ENCODE measurements at places on chromosomes 12 and 14. TPM values are rescaled to one million over a fixed set of nuclear protein-coding genes. Genes with fewer than 3 reads are reported as not detected.

GRCh38 chr14:105283899-105284298 is 16.9 kb downstream of the BRF1 start:
- DNase-seq = no peak

The ACOT4 gene
- total RNA-seq = 1.1 TPM

The LIN7A gene
- 0.12 TPM for total RNA-seq

GRCh38 chr12:49260166-49260565 is 4.7 kb upstream of the TUBA1C start:
- peak; percentile 54 for DNase-seq

- DNase-seq = no peak
Observed at GRCh38 chr14:44830371-44830770, 131.4 kb downstream of the KLHL28 start.

GRCh38 chr14:104865081-104865630 is at the start of gene CEP170B:
TSS of gene CEP170B (plus strand) at chr14:104865268. CDS start at chr14:104868451, 3,183 bp downstream.
- DNase-seq = peak; percentile 58

- DNase-seq = no peak
Observed at GRCh38 chr12:132866251-132866828, 21.1 kb downstream of the CHFR start.

The ADAM20 gene
- 0.34 TPM for total RNA-seq

- peak; percentile 95 for DNase-seq
Observed at GRCh38 chr14:69191340-69192111, at the start of gene EXD2. TSS of gene EXD2 (plus strand) at chr14:69191498. CDS start at chr14:69209471, 17,973 bp downstream.

DNA sequence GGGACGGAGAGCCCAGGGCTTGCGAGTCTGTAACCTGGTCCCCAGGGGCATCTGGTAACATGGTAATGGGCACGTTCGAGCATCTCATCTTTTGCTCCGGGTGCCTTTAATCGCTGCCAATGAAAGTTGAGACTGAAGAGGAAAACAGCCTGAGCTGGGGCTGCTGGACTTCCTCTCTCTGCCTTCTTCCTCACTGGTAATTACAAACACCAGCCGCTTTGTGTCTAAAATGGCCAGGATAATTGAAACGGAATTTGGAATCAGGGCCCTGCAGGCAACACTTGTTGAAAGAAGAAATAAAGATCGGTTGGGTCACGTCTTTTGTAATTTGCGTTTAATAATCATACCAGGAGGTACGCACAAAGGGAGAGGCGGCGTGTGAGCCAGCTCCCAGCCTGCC is 51.5 kb upstream of the GPATCH2L start:
- no peak for DNase-seq

The NGB gene
- not detected for total RNA-seq

DNA sequence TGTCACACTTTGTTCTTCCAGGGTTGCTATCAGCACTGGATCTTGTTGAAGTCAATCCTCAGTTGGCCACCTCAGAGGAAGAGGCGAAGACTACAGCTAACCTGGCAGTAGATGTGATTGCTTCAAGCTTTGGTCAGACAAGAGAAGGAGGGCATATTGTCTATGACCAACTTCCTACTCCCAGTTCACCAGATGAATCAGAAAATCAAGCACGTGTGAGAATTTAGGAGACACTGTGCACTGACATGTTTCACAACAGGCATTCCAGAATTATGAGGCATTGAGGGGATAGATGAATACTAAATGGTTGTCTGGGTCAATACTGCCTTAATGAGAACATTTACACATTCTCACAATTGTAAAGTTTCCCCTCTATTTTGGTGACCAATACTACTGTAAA is 23.7 kb downstream of the VTI1B start:
- no peak for DNase-seq

The ASIC1 gene
- total RNA-seq = not detected

The MIP gene
- not detected for total RNA-seq

GRCh38 chr12:68939505-68939904 is 6.5 kb upstream of the CPM start:
- no peak for DNase-seq

The DDX55 gene
- total RNA-seq = 42.5 TPM

DNA sequence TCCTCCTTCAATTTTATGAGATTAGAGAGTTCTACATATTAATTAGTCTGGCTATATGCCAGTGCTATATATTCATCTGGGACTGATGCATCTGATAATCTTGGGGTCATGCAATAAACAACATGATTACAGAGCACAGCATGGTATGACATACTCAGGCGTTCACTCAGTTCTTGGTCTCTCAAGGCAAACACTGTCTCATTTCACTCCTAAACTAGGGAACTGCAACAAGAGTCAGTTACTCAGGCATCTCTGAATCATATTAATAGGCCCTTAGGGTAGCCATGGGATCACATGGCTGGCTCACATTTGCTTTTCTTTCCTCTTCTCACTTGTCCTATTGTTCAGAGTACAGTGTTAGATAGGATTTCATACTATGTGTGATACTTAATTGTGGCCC is 91.8 kb upstream of the TMEM260 start:
- peak; percentile 28 for DNase-seq

- DNase-seq = no peak
Observed at GRCh38 chr12:124278389-124279101, 16.3 kb upstream of the RFLNA start.
